ENCODE measurements at places on chromosomes 2 and 18.
A peak's percentile ranks its signal among the peaks of the same experiment; 100 is the strongest.

DNA sequence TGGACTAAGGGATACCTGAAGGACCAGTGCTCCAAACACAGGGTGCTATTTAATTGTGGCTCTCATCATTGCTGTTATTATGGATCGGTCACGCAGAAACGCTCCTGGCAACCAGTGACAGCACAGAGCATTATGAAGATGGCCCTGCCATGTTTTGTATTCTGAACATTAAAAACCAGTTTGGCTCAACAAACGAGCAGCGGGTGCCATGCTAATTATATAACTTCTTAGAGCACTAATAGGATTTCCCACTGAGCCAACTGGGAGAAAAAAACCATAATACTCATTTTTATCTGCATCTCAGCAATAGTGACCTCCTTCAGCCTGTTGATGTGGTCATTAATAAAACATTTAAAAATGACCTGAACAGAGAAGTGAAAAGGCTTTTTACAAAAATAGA lies 212.8 kb downstream of the STK39 start:
- DNase-seq: no peak

- DNase-seq: no peak
Observed at GRCh38 chr18:59861009-59861408, 38.8 kb upstream of the PMAIP1 start.

DNA sequence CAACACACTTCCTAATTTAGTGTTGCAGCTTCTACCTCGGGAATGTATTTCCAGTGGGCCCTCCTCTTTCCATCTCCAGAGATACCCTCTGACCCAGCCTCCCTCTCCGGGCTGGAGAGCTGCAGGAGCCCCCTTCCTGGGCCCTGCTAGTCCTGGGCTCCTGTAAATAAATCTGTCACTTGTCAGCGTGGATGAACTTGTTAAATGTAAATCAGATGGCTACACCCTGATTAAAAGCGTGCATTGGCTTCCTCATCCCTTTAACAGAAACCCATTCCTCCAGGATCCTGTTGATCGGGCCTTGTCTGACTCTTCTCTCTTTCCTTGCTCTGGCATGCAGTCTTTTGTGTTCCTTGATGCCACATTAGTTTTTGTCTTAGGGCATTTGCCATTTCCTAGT lies 2.4 kb downstream of the ZNF236 start:
- DNase-seq: no peak

GRCh38 chr2:105888625-105889024 lies 143.9 kb downstream of the NCK2 start:
- no peak for DNase-seq

DNA sequence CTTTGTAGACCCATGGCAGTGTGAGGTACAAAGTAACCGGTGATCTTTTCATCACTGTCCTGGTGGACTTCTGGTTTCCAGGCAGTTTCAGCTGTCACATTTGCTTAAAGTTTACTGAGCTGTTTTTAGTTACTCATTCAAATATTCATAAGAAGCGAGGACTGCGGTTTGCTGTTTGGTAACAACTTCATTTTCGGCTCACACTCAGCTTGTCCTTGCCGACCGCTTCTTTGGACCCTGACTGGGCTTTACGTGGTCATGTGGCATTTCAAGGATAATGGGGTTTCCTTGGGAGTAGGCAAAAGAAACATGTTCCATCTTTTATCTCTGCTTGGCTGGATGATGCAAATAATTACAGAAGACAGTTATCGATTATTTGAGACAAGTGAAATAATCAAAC lies 350.7 kb downstream of the PAX3 start:
- DNase-seq: no peak

- no peak for DNase-seq
Observed at GRCh38 chr2:200655918-200656580, 70.2 kb downstream of the AOX1 start.

DNA sequence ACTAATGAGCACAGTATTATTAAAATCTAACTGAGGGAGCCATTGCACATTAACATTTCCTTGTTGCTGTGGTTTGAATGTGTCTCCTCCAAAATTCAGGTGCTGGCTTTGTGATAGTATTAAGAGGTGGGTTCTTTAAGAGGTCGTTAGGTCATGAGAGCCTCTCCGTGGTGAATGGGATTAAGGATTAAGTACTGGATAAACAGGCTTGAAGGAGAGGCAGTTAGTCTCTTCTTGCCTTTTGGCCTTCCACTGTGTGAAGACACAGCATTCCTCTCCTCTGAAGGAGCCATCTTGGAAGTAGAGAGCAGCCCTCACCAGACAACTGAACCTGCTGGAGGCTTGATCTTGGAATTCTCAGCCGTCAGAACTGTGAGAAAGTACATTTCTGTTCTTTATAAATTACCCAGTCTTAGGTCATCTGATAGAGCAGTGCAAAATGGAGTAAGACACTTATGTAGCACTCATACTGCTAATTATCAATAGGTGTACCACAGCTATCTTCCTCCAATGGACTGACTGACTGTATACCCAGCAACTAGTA lies 182.7 kb downstream of the MYO3B start:
- no peak for DNase-seq

GRCh38 chr2:38528008-38528442 lies 74.7 kb downstream of the HNRNPLL start:
- DNase-seq: peak; percentile 44

DNA sequence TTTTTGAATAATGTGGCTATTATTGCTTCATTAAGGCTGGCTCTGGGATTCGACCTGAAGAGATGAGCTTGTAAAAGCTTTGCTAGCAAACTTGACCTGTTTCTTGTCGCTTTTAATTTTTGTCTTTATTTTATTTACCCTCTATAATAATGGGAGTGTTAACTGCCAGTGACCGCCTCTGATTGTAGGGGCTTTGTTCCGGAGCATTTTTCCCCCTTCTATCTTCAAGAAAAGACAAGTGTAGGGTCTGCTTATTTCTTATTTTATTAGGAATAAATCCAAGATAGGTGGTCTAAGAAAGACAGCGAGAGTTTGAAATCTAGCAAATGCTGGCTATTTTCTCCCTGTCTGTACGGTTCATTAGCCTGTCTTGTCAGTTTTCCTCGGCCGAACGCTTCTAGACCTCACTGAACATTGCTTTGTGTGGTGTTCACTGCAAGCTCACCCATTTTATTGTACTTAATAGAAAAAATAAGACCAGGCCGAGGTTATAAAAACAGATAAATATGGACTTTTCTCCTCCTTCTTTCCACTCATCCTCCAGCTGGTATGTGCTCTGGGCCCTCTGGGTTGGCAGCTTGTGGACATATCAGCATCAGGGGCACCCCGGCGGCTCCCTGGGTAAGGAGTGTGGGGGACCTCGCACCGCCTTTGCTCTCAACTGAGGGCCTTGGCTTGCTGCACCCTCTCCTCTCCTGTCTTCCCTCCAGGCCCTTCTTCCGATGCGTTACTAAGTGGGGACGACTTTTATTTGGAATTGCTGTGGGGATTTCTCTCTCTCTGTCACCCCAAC lies 8.5 kb downstream of the MEIS1 start:
- DNase-seq: peak; percentile 72

DNA sequence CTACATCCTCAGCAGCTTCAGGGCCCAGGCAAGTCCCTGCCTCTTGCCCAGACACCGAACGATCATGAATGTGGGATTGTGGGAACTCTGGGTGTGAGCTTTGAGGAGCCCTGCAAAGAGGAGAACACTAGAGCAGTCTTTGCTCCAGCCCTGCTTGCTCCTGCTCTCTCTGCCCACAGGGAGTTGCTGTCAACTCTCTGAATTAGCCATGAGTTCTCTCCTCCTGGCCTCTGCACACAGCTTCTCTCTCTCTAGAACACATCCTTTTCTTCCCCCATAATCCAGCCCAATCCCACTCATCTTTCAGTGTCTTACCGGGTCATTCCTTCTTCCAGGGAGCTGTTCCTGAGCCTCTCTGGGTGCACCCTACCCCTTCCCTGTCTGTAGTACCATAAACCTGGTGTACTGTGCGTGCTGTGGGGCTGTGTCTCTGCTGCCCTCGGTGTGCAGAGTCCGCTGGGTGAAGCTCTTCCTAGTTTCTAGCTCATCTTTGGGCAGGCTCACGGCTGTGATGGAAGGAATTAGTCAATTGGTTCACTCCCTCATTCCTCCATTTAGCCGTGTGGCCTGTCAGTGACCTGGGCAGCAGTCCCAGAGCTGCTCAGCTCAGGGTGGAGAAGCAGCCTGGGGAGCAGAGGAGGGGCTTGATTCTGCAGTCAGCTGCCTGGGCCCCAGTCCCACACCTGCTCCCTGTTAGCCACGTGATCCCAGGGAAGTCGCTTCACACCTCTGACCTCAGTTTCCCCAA lies 132.9 kb upstream of the HDAC4 start:
- DNase-seq: no peak

GRCh38 chr2:152445375-152445774 lies 110.4 kb downstream of the FMNL2 start:
- DNase-seq: no peak

DNA sequence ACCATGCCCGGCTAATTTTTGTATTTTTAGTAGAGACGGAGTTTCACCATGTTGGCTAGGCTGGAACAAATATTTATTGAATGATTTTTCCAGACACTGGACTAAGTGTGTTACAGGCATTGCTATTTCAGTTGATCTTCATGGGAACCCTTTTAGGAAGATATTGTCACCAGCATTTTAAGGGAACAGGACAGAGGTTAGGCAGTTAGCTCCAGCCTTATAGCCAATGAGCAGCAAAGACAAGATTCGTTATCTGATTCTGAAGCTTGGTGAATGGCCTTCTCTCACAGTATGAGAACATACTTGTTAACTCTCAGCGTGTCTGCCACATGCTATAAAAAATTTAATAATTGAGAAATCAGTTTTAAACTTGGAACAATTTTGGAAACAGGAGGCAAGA lies 73.4 kb downstream of the SOCS6 start:
- DNase-seq: no peak

GRCh38 chr2:111702804-111703196 lies 181.2 kb downstream of the ANAPC1 start:
- DNase-seq: no peak

DNA sequence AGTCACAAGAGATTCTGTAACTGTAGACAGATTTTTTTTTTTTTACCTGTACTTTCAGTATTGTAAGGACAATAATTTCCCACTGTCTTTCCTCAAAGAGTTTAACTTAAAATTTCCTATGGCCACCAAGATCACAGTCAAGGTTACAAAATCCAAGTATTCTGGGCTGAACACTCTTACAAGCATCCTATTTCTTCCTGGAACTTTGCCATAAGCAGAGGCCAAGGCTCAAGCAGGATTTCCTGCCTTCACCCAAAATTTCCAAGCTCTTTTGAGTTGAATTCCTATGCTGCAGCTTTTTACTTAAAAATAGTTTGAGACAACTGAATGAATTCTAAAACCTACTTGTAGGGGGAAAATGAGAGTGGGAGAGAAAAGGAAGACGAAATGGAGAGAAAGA lies 299.4 kb downstream of the ZNF516 start:
- DNase-seq: no peak

DNA sequence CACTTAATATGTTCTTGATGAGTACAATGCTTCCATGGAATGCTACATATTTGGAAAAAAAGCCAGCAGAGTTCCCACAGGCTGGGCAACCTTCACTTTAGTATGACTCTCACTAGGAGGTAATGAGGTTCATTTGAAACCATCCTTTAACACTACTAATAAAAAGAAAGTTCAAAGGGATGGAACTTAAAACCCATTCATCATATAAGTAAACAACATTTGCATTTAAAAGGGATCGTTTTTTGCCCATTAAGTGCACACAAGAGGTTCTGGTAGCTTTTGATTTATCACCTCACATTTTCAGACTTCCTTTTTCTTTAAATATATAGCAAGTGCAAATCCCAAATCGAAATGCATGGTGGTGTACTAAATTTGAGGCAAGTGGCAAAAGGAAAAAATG lies 270.8 kb upstream of the DCC start:
- DNase-seq: no peak

GRCh38 chr2:72153026-72153791 lies 5.5 kb upstream of the CYP26B1 start:
- no peak for DNase-seq

GRCh38 chr18:70405052-70405451 lies 116.2 kb downstream of the SOCS6 start:
- no peak for DNase-seq

DNA sequence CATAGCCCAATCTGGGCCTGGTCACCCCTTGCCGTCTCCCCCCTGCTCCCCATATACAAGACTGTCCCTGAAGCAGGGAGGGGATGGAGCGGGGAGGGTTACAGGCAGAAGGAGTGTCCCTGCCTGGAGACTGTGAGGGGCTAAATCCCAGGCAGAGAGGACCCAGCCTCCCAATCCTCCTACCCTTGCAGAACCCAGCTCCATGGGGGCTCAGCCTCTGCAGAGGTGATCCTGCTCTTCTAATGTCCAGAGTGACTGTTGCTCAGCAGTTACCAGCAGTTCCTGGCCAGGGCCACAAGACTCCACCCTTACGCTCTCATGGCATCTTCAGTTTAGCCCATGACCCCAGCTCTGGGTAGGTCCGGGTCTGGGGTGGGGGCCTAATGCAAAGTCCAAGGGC lies 58.1 kb downstream of the COA5 start:
- DNase-seq: no peak

DNA sequence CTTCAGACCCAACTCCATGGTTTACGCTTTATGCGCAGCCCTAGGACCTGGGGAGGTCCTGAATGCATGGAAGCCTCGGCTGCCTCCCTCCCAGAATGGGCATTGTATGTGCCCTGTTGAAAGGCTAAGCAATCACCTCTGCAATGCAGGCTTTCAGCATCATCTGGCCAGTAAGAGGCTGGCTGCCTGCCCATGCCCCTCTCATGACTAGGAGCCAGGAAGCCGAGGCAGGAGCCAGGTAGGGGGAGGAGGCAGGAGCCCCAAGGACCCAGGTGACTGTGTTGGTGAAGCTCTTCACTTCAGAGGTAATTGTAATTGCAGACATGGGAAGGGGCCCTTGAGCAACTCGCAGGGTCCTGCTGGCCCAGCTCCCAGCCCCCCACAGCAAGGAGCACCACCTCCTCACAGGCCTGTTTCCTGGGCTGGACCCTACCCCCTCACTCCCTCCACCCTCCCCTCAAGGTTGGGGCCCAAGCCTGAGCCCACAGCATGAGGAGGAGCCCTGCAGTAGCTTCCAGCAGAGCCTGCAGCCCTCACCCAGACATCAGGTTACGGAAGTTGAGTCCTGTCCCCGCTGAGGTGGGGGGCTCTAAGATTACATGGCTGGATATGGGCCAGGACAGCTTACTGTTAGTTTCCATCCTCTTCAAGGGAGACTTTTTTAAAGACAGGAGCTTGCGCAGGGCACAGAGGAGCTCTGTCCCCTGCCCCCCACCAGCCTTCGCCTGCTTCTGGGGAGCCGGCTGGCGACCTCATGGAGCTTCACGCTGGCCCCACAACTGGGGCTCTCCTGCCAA lies 21.9 kb downstream of the CRACDL start:
- DNase-seq: no peak

DNA sequence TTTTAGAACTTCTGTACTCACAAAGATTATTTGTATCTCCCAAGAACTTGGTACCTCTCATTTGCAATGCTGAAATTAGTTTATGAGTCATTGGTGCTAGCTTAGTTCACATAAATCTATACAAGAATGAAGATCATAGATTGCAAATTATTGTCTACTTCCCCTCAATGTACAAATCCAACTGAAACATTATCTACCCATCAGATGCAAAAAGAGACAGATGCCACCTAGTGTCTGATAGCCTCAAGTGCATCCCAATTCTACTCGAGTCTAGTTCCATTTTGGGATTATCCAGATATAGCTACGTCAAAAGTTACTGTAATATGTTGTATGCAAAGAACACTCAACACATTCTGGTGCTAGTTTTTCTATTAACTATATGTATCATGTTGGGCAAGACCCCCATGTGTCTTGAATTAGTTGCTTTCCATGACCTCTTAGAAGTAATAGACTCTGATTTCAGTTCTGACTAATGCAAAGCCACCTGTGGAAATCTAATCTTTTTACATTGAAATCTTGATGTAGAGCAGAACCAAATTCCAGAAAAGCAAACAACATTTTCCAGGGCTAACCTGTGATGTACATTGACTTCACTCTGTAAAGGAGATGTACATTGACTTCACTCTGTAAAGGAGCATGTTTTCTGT lies 210.0 kb downstream of the RBM43 start:
- DNase-seq: no peak
